SK-N-MC (cell line): ENCODE measurements at places on chromosomes 5 and 9.
A peak's percentile ranks its signal among the peaks of the same experiment; 100 is the strongest.

- DNase-seq, result no peak
These were observed 1.0 kb downstream of the ANKH start for GRCh38 chr5:14870337-14871213.

DNA sequence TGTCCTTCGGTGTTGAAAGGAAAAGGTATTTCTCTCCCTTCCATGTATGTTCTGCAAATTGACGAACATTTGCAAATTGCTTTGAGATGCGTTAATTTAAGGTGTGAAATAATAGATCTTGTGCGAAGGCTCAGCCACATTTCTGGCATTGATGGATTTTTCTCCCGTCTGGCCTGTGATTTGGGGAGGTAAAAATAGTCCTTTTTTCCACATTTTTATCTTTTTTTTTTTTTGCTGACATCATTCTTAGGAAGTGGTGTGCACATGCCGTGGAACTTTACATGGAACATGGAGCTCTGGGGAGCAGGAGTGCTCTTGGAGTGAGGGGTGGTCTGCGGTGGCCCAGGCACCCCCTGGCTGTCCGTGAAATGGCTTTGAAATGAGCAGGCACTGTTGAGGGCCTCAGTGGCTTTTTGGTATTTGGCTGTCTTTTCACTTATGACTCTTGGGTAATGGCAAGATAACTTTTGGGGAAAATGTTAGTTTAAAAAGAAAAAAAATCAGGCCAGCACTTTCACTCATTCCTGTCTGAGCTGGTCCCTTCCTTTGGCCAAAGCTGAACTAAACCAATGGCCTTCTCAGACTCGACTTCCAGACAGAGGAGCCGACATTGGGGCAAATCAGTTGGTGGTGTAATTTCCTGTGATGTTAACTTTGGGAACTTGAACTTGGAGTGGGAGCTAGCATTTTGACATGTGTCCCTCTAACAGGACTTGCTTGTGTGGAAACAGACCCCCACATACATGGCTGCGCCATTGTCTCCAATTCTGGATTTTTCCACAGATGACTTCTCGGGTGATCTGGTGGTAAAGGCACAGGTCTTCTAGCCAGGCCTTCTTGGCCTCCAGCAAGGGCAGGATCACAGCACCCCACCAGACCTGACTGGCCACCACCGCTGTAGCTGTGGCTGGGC, 4.2 kb downstream of the NEK6 start:
- no peak for DNase-seq

DNA sequence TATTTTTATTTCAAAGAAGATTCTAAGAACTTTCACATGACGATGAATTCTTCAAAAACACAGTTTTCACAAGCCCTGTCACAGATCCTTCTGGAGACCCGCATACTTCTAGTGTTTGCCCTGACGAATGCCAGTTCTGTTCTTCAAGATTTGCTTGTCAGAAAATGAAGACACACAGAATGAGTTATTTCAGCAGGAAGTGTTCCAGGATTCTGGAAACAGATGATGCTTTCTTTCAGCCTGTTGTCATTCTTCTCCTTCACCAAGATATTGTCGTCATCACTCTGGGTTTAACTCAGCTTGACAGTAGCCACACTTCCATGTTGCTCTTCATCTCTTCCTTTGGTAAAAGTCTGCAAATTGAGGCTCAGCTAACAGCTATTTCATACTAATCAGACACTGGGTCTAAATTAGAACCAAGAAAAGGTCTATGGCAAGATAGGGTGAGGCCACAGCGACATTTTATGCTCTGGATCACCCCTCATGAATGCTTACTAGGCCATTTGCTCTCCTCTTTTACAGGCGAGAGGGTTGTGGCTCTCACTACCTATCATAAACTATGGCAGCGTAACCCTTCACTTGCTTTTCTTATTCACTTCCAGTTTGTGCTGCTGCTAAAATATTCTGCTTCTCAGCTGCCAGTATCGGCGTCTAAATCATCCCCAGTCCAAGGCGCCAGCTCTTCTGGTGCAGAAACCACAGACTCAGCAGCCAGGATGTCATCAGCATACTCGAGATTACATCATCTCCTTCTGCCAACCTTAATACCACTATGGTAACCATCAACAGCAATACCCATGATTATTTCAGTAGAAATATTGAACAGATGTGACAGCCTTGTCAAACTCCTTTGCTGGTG, 159.6 kb upstream of the TBCA start:
- peak; percentile 92 for DNase-seq

GRCh38 chr5:131630963-131631350, 4.1 kb downstream of the RAPGEF6 start:
- no peak for DNase-seq

GRCh38 chr9:134858051-134858841, 22.4 kb upstream of the FCN2 start:
- no peak for DNase-seq

DNA sequence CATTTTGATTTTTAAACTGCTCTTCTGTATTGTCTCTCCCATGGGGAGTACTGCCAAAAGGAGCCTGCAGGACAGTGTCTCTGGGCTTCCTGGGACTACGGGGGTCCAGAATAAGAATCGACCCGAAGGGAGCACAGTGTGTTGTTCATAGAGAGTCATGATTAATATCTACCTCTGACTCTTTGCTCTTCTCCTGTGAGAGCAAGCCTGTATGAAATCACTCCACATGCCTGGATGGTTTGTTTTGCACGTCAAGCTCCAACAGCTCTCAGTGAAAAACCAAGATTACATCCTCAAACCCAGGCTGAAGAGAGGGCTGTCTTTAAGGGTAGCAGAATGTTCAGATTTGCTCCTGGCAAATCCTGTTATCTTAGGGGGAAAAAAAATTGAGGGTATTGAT, 1860.0 kb upstream of the WWC1 start:
- DNase-seq, result no peak

GRCh38 chr9:135088348-135088978, 995 bp downstream of the OLFM1 start:
- DNase-seq, result no peak

GRCh38 chr9:120465685-120466407, 114.1 kb downstream of the CDK5RAP2 start:
- no peak for DNase-seq

DNA sequence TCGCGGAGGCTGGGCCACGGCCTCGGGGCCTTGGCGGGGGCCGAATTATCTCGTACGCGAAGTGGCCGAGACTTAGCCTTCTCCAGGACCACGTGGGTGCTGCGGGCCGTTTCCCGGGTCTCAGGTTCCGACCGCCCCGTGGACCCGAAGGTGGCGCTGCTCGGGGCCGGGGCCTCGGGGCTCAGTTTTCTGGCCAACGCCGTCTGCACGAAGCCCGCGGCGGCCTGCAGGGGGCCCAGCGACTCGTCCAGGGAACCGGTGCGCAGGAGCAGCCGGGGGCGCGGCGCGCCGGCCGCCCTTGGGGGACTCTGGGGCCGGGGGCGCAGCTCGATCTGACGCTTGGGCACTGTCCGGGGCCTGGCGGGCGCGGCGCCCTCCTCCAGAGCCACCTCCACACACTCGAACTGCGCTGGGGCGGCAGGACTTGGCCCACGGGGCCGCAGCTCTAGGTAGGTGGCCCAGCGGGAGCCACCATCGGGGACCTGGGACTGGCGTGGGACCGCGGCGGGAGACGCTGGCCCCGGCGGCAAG, 716 bp downstream of the PROB1 start:
- no peak for DNase-seq

GRCh38 chr5:134099288-134099872, 15.1 kb upstream of the TCF7 start:
- DNase-seq, result no peak

DNA sequence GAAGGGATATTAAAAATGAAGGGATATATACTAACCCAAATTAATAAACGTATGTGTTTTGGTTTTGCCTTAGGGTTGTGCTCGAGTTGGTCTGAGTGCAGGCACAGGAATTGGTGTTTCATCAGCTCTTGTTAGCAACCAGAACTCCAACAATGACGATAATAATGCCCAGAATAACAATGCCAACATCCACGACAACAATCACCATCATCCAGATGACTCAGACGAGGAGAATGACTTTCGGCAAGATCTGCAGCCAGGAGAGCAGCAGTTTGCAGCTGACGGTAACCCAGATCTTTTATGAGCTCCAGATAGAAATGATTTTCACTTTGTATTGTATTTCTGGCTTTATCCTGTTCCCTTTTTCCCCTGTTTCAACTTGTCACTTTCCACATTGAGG, 33.2 kb downstream of the FBXO38 start:
- no peak for DNase-seq

DNA sequence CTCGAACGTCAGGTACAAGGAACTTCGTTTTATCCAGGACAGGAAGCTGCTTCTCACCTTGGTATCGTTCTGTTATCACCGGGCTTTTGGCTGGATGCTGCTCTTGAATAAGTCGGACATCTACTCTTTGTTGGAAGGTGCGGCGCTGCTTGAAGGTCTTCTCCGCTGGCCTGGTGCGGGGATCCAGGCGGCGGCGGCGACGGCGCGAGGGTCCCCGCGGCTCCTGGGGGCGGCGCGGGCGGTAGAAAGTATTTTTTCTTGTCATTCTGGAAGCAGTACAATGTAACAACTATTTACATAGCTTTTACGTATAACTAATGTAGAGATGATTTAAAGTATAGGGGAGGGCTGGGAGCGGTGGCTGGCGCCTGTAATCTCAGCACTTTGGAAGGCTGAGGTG, 52.3 kb downstream of the ACER2 start:
- no peak for DNase-seq

DNA sequence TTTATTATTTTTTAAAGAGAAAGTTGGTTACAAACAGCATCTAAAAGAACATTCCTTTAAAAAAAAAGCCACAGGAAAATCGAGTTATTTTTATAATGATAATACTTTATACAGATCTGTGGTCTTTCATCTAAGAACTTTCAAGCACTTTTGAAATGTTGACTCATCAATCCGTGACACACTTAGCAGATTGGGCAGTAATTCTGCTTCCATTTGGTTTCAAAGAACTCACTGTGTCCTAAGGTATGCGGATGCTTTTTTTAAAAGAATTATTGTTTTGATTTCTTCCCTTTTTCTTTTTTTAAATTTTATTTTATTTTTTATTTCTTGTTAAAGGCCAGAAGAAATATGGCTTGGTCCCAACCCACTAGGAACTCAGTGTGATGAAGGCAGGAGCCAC, 147.8 kb downstream of the AOPEP start:
- DNase-seq, result no peak

- no peak for DNase-seq
These were observed 63.6 kb downstream of the SNX18 start for GRCh38 chr5:54580997-54581811.

DNA sequence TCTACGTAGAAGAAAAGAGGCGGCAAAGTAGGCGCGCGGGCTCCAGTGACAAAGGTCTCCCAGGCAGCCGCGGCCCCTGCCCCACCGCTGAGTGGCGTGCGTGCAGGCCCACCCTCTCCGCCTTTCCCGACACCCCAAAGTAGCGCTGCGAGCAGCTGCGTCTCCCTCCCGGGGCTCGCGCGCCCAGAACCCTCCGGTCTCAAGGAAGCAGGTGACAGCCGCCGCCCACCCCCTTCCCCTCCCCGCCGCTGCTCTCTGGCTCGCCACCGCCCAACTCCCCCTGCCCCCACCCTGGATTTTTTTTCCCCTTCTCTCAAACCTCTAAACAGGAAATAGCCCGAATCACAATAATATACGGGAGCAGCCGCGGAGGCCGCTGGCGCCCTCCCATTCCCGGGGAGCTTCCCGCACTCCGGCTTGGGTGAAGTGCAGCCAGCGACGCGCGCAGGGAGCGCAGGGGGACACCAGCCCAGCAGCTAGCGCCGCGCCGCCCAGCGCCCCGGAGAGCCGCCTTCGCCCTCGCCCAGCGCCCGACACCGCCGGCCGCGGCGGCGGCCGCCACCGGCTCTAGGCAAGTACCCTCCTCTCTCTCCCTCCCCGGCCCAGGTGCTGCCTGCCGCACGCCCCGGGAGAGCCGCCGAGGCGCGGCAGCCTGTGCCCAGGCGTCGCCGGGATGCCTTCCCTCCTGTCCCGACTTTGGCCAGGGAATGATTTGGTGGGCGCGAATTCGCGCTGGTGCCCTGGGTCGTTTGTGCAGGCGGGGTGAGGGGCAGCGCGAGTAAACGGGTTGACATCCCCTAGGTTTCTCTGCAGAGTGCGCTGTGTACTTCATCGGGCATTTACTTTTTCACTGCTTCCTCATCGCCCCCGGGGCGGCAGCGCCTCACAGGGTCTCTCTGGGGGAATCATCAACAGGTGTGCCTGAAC, 52.7 kb upstream of the TJP2 start:
- DNase-seq, result no peak

GRCh38 chr9:110650991-110651411, 17.6 kb upstream of the MUSK start:
- no peak for DNase-seq

- no peak for DNase-seq
These were observed 81.9 kb downstream of the RMI1 start for GRCh38 chr9:84062538-84062937.

GRCh38 chr5:68547622-68548021, 332.1 kb downstream of the PIK3R1 start:
- DNase-seq, result no peak

- DNase-seq, result no peak
These were observed 40.2 kb downstream of the TLR4 start for GRCh38 chr9:117744369-117744768.

GRCh38 chr5:132237141-132237540, 9.5 kb upstream of the P4HA2 start:
- no peak for DNase-seq
